ENCODE measurements at places on chromosomes 7 and 10. TPM values are rescaled to one million over a fixed set of nuclear protein-coding genes. Genes with fewer than 3 reads are reported as not detected.
A peak's percentile ranks its signal among the peaks of the same experiment; 100 is the strongest.

- peaks cover 12% of the 10 kb centered on the region for H3K36me3 ChIP-seq
- H3K4me1 ChIP-seq, result peaks cover 20% of the 10 kb centered on the region
- DNase-seq, result no peak
- H3K27ac ChIP-seq, result no peak overlapping the region
- H3K4me3 ChIP-seq, result no peak overlapping the region
Observed at GRCh38 chr10:98259606-98260315, 8.2 kb downstream of the LOXL4 start.

DNA sequence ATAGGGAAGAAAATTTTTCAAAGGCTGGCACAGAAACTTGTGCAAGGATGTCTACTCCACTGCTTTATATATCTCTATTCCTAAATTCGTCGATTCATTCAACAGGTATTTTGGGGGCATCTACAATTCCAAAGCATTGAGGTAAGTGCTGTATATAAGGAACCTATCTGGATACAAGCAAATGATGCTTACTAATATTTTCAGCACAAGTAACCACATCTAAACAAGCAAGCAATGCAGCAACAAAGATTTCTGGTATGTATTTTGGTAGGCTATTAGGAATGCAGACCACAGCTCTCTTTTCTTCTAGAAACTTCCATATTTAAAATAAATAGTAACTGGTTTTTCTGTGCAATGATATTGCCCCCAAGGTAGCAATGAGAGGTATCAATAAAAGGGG is 183.9 kb downstream of the SGMS1 start:
- H3K4me1 ChIP-seq, result no peaks in the 10 kb centered on the region
- H3K4me3 ChIP-seq, result no peak overlapping the region
- H3K36me3 ChIP-seq, result no peaks in the 10 kb centered on the region
- no peak for DNase-seq
- no peak overlapping the region for H3K27ac ChIP-seq
- no peaks in the 10 kb centered on the region for H3K27me3 ChIP-seq

DNA sequence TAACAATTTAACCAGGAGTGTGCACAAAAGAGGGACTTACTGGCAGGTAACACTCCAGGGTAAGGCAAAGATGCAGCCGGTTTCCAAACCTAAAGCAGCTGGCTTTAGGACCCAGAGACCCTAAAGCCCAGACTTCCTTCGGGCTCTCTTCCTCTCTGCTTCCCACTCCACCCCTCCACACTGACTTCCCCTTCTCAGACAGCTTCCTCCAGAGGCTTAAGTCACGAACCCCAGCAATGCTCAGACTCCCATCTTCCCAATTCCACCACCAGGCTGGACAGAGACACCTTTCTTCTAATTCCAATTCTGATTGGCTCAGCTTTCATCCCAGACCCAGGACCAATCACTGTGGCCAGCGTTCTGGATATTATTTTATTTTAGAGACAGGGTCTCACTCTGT is 24.8 kb downstream of the STYXL1 start:
- H3K27ac ChIP-seq, result no peak overlapping the region
- peaks cover 6% of the 10 kb centered on the region for H3K4me1 ChIP-seq
- H3K4me3 ChIP-seq, result no peak overlapping the region
- peak; percentile 60 for DNase-seq
- H3K36me3 ChIP-seq, result peaks cover 32% of the 10 kb centered on the region
- no peaks in the 10 kb centered on the region for H3K27me3 ChIP-seq

- no peaks in the 10 kb centered on the region for H3K36me3 ChIP-seq
- no peak overlapping the region for H3K4me3 ChIP-seq
- no peak for DNase-seq
- H3K27ac ChIP-seq, result no peak overlapping the region
- peaks cover 14% of the 10 kb centered on the region for H3K4me1 ChIP-seq
- H3K27me3 ChIP-seq, result peaks cover 14% of the 10 kb centered on the region
Observed at GRCh38 chr10:86073199-86073977, 293.2 kb downstream of the GRID1 start.

- no peak overlapping the region for H3K4me3 ChIP-seq
- H3K27ac ChIP-seq, result no peak overlapping the region
- no peaks in the 10 kb centered on the region for H3K36me3 ChIP-seq
Observed at GRCh38 chr10:129329385-129330055, 137.5 kb upstream of the MGMT start.

GRCh38 chr10:98445200-98445812 is 1.4 kb downstream of the HPS1 start:
- peaks cover 6% of the 10 kb centered on the region for H3K4me1 ChIP-seq
- DNase-seq, result no peak
- H3K4me3 ChIP-seq, result no peak overlapping the region
- H3K27ac ChIP-seq, result peak overlapping the region; percentile 89
- peaks cover 23% of the 10 kb centered on the region for H3K36me3 ChIP-seq

DNA sequence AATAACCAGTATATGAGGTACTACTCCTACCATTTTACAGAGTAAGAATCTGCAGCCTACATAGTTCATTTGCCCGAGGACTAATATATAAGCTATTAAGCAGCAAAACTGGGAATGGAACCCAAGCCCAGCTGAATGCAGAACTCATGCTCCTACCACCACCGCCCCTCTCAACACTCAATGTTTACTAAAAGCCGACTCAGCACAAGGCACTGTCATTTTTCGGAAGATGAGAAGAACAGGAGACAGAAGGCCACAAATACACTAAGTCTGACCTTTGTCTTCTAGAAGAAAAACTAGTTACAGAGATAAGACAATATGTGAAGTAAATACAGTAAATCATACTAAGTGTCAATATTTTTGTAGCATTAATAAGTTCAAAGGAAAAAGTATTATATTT is 40.6 kb upstream of the SLIT1 start:
- H3K4me1 ChIP-seq, result no peaks in the 10 kb centered on the region
- peaks cover 23% of the 10 kb centered on the region for H3K36me3 ChIP-seq
- no peaks in the 10 kb centered on the region for H3K27me3 ChIP-seq

DNA sequence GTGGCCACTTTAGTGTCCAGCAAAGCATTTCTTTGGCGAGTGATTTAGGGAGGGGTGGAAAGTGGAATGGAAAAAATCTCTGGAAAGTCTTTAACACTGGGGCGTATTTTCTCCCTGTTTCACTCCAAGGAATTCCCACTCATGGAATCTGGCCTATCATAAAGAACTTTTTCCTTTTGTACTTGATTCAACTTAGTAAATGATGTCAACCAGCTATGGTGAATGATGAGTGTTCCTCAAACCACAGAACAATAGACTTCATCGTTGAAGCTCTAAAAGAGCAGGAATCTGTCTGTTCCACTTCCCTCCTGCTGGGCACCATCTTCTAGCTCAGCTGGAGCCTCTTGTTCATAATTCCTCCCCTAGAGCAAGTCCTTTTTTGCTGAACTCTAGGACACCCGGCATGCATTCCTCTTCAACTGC is 66.5 kb downstream of the EPDR1 start:
- no peak overlapping the region for H3K27ac ChIP-seq
- H3K4me1 ChIP-seq, result peaks cover 7% of the 10 kb centered on the region
- no peak overlapping the region for H3K4me3 ChIP-seq
- peak; percentile 62 for DNase-seq
- H3K27me3 ChIP-seq, result no peaks in the 10 kb centered on the region

DNA sequence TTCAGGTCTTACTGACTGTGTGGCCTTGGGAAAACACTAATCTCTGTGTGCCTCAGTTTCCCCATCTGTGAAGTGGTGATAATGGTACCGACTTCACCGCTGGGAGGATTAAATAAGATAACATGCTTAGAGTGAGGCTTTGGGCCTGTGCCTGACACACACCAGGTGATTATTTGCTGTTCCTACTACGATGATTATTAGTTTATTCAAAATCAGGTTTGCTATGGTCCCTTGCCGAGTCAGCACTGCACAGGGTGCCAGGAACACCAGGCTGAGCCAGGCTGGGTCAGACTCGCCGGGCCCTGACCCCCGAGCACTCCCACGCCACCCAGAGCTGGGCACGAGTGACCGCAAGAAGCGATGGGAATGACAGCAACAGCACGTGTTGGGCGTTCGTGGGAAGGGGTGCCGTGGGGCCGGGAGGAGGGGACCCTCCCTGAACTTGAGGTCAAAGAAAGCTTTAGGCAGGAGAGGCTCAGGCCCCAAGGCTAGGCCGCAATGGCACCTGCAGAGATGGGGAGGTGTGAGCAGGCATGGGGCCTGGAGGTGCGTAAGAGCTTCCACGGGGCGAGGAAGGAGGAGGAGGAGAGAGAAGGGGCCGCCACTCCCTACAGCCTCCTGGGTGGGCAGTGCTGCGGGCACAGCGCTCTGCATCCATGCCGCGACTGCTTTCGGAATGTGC is 325.4 kb downstream of the DNAJB6 start:
- H3K4me1 ChIP-seq, result peaks cover 4% of the 10 kb centered on the region
- H3K4me3 ChIP-seq, result no peak overlapping the region
- no peak for DNase-seq
- no peaks in the 10 kb centered on the region for H3K36me3 ChIP-seq

GRCh38 chr7:55475855-55476803 is 96.2 kb downstream of the VOPP1 start:
- no peak overlapping the region for H3K4me3 ChIP-seq
- no peaks in the 10 kb centered on the region for H3K27me3 ChIP-seq
- H3K36me3 ChIP-seq, result peaks cover 2% of the 10 kb centered on the region
- H3K4me1 ChIP-seq, result peaks cover 10% of the 10 kb centered on the region

- H3K36me3 ChIP-seq, result no peaks in the 10 kb centered on the region
- H3K27me3 ChIP-seq, result no peaks in the 10 kb centered on the region
- peaks cover 10% of the 10 kb centered on the region for H3K4me1 ChIP-seq
- H3K4me3 ChIP-seq, result no peak overlapping the region
Observed at GRCh38 chr10:89255793-89256192, 4.2 kb upstream of the LIPA start.

GRCh38 chr7:7159063-7159658 is 23.2 kb upstream of the C1GALT1 start:
- H3K4me3 ChIP-seq, result no peak overlapping the region
- no peak overlapping the region for H3K27ac ChIP-seq
- no peaks in the 10 kb centered on the region for H3K27me3 ChIP-seq
- H3K36me3 ChIP-seq, result no peaks in the 10 kb centered on the region

- no peak for DNase-seq
- H3K27me3 ChIP-seq, result no peaks in the 10 kb centered on the region
- no peaks in the 10 kb centered on the region for H3K4me1 ChIP-seq
- no peak overlapping the region for H3K4me3 ChIP-seq
- H3K36me3 ChIP-seq, result peaks cover 3% of the 10 kb centered on the region
Observed at GRCh38 chr10:12766223-12766622, 235.3 kb downstream of the CCDC3 start.

DNA sequence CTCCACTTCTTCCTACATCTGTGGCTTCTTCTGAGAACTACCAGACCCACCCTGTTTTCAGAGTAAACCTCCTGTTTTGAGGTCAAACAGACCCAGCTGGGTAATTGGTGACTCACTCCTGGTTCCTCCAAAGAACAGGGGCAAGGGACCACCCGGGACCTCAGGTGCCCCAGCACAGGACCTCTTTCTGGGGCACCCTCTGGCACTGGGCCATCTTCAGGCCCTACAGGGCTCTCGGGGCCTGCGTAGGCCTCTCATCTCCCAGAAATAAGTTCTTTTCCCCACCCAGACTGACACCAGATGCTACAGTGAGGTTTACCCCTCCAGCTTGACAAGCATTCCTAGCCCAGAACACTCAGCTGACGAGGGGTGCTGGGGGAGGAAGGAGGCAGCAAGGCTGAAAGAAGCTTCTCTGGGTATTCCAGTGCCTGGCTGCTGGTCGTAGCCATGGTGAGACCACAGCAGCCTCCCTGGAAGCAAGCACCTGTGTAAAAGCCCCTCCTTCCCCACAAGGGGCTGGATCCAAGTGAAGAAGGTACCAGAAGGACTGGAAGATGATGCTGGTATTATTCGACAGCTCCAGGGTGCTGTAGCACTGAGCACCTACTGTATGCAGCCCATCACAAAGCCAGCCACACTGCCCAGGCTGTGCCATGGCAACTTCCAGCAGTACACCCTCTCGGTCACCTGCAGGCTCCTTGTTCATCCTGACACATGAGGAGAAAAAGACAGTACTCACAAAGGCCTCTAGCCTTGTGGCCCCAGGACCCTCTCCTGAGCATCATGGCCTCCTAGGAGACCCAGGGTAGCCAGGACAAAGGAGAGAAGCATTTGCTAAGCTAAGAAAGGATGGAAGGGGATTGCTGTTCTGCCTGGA is 47.4 kb downstream of the ALOX5 start:
- H3K36me3 ChIP-seq, result no peaks in the 10 kb centered on the region
- H3K4me1 ChIP-seq, result peaks cover 60% of the 10 kb centered on the region
- DNase-seq, result peak; percentile 41

GRCh38 chr10:131142517-131143380 is 168.8 kb downstream of the TCERG1L start:
- DNase-seq, result no peak
- H3K27ac ChIP-seq, result no peak overlapping the region
- H3K27me3 ChIP-seq, result peaks cover 13% of the 10 kb centered on the region
- peaks cover 11% of the 10 kb centered on the region for H3K4me1 ChIP-seq
- no peaks in the 10 kb centered on the region for H3K36me3 ChIP-seq

- H3K27ac ChIP-seq, result no peak overlapping the region
- H3K4me1 ChIP-seq, result no peaks in the 10 kb centered on the region
- H3K36me3 ChIP-seq, result no peaks in the 10 kb centered on the region
- H3K27me3 ChIP-seq, result no peaks in the 10 kb centered on the region
- H3K4me3 ChIP-seq, result no peak overlapping the region
Observed at GRCh38 chr7:13106513-13106912, 419.1 kb downstream of the ARL4A start.

DNA sequence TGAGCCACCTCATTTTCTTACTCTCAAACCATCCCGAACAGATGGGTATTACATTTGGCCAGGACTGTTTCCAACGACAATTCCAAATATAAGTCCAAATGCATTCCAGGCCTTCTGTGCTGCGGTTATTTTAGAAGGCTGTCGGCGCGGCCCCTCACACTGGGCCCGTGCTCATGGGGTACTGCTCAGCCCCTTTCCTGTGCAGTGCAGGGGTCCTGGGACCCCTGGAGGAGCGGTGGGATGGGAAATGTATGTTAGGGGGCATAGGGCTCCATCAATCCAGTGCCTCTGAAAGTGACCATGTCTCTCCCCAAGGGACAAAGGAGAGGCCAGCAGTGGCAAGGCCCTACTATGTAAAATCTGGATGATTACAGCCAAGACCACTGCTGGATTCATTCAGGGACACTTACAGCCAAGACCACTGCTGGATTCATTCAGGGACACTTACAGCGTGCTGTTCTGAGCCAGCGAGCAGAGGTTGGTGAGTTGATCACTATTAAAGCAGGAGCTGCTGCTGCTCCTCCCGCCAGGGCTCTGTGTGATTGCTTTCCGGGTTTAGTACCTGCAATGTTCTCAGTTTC is 66.3 kb downstream of the CHST15 start:
- H3K27me3 ChIP-seq, result no peaks in the 10 kb centered on the region
- peaks cover 6% of the 10 kb centered on the region for H3K36me3 ChIP-seq
- no peak overlapping the region for H3K4me3 ChIP-seq

IKZF1 gene
- total RNA-seq, result 1.6 TPM

WDR37 gene
- total RNA-seq, result 8.7 TPM

NXPH1 gene
- not detected for total RNA-seq

LYZL2 gene
- total RNA-seq, result not detected

EZH2 gene
- total RNA-seq, result 13.1 TPM

OPALIN gene
- total RNA-seq, result not detected

CAMK2B gene
- total RNA-seq, result 5.9 TPM

TLX1 gene
- total RNA-seq, result not detected

RSPH10B gene
- total RNA-seq, result 0.31 TPM

PRSS37 gene
- total RNA-seq, result not detected
